ENCODE measurements at places on chromosomes 16 and 17. TPM values are rescaled to one million over a fixed set of nuclear protein-coding genes. Genes with fewer than 3 reads are reported as not detected.

GABARAP gene
- total RNA-seq: 226 TPM

TRAF7 gene
- 27.0 TPM for total RNA-seq

SLC12A3 gene
- not detected for total RNA-seq

SLC5A10 gene
- total RNA-seq: 0.16 TPM

CSH2 gene
- total RNA-seq: not detected

SLFN12 gene
- total RNA-seq: 3.6 TPM

TNFRSF17 gene
- total RNA-seq: not detected

SPATA20 gene
- total RNA-seq: 42.8 TPM

CDRT15 gene
- total RNA-seq: not detected

TP53TG3 gene
- not detected for total RNA-seq

KRT34 gene
- not detected for total RNA-seq

ST3GAL2 gene
- 13.5 TPM for total RNA-seq

ALOX15B gene
- total RNA-seq: 1.8 TPM

NEUROD2 gene
- not detected for total RNA-seq

SECTM1 gene
- 3.1 TPM for total RNA-seq

GAST gene
- total RNA-seq: not detected

DOC2A gene
- total RNA-seq: not detected

COG4 gene
- total RNA-seq: 41.8 TPM

NR1D1 gene
- total RNA-seq: 9.9 TPM

TBX6 gene
- total RNA-seq: 0.43 TPM

CDT1 gene
- total RNA-seq: 1.3 TPM

IRF8 gene
- total RNA-seq: 2.2 TPM

MAP3K3 gene
- 38.2 TPM for total RNA-seq

OTOA gene
- total RNA-seq: not detected

TBC1D3I gene
- total RNA-seq: not detected

CD300H gene
- total RNA-seq: not detected

CES3 gene
- total RNA-seq: 0.16 TPM

TBC1D3K gene
- total RNA-seq: not detected

ALOX12B gene
- not detected for total RNA-seq

SHPK gene
- total RNA-seq: 4.2 TPM

Data from right atrium auricular region (tissue), 2 donors.